Left colon (tissue), 2 donors: ENCODE measurements at places on chromosomes 16 and 17. TPM values are rescaled to one million over a fixed set of nuclear protein-coding genes. Genes with fewer than 3 reads are reported as not detected.

The DHX58 gene
- 12.3 TPM for total RNA-seq

The MYLK3 gene
- 0.11 TPM for total RNA-seq

The LRRC75A gene
- total RNA-seq = 62.3 TPM

The CCL7 gene
- not detected for total RNA-seq

The EFCAB13 gene
- total RNA-seq = 3.2 TPM

DNA sequence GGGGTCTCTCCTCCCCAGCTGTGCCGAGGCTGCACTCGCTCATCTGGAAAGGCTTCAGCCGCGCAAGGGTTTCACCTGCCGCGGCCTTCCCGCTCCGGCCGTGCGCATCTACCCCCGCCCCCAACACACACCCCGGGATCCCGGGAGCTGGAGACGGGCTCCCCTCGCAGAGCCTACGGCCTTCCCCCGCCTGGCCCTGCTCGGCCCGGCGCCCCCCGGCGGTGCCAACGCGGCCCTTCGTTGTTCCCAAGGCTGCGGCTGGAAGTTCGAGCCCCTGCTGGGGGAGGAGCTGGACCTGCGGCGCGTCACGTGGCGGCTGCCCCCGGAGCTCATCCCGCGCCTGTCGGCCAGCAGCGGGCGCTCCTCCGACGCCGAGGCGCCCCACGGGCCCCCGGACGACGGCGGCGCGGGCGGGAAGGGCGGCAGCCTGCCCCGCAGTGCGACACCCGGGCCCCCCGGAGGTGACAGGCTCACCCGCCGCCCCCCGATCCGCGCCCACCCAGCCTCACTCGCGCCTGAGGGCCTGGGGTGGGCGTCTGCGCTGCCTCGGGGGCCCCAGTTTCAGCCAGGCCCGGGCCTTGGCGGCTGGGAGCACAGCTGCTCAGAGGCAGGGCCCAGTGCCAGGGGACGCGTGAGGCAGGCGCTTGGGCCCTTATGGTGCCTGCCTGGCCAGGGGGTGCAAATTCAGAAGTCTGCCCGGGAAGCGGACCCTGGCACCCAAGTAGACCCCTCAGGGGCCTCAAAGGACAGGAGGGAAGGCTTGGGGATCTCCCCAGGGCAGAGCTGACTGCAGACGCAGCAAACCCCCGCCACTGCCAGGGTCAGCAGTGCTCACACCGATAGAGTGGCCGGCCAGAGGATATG lies 11.2 kb downstream of the GALK1 start:
- DNase-seq = no peak

- no peak for DNase-seq
Measured at GRCh38 chr17:20026960-20027359, 17.8 kb downstream of the SPECC1 start.

DNA sequence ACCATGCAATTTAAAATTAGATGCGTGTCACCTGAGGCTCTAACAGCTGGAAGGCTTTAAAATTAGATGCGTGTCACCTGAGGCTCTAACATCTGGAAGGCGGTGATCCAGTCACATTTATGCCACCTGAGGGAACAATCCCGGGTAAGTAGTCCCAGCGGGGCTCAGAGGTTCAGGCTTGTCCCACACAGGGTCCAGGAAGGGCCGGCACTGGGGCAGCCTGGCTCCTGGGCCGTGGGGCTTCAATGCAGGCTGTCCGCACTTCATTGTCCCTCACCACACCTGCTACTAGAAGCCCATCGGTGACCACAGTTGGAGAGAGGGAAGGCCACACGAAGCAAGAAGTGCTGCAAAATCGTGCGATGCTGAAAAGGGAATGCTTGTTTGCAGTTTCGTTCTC lies 15.4 kb upstream of the ADCY9 start:
- no peak for DNase-seq

DNA sequence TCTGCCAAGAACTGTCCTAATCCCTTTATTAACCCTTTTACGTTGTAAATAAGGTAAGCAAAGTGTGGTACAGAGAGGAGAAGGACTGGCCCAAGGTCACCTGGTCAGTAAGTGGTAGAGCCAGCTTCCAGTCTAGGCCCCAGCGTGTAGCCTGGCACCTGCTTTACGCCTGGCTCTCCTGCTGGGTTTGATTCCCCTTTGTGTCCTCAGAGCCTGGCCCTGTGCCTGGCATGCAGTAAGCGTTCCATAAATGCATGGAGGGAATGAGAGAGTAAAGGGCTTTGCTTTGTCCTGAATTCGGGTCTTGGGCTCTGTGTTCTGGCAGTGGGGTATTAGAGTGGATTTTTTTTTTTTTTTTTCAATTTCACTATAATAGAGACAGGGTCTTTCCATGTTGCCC lies 62.7 kb downstream of the ABCC1 start:
- DNase-seq = no peak

GRCh38 chr17:39212195-39212810 lies 12.2 kb downstream of the RPL19 start:
- DNase-seq = no peak

DNA sequence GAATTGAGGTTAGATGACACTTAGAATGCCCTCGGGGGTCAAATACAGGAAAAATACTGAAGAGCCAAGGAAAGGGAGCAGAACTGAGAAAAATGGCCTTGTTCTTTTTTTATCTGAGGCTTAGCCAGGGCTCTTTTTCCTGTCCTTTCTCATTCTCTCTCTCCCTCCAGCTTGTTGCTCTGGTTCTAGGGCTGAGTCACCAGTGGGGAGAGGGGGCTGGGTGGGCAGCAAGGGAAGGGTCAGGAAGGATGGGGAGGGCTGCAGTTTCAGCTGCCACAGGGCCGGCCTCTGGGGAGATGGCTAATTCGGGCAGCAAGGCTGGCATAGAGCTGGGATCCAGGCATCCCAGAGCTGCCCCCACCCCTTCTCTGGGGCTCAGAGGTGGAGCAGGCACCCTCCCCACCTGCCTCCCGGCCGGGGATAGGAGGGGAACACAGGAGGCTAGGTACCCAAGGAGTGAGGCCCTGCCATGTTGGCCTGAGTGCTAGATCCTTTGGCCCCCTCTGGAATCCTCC lies 3.9 kb downstream of the ITGA3 start:
- no peak for DNase-seq

DNA sequence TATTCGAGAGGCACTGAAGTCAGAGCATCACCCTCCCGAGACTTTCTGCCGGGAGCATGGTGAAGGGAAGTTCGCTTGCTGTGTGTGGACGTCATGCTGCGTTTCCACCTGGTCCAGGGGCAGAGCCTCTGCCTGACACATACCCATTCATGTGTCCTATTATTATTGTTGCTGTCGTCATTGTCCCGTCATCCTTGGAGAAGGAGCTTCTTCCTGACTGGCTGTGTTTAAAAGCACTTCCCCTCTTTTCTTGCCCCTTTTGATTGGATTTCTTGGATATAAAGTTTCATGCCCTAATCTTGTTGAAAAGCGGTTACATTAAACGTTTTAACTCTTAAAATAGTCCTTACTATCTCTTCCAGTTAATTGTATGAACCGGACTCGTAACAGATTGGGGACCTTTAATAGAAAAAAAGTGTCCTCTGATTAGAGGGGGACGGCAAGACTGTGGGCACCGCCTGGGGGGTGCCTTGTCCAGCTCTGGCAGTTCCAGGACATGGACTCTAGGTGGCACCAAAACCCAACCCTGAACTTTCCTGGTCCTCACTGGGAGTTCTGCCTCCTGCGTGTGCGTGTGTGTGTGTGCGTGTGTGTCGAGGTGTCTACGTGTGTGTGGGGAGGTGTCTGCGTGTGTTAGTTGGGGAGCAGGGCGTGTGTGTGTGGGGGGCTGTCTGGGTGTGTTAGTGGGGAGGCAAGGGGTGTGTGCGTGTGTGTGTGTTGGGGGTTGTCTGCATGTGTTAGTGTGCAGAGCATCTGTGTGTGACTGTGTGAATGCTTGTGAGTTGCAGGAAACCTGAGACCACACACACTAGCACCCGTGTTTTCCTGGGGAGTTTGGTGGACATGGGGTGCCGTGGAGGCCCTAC lies 133.3 kb upstream of the CIBAR2 start:
- peak; percentile 58 for DNase-seq
